ENCODE measurements at places on chromosomes 5 and 9. TPM values are rescaled to one million over a fixed set of nuclear protein-coding genes. Genes with fewer than 3 reads are reported as not detected.

SHISAL2B gene
- total RNA-seq, result not detected

C9orf43 gene
- total RNA-seq, result 0.54 TPM

C8G gene
- 1.8 TPM for total RNA-seq

HTR4 gene
- total RNA-seq, result not detected

SLC46A2 gene
- not detected for total RNA-seq

LCN12 gene
- total RNA-seq, result 3.1 TPM

TXNDC15 gene
- total RNA-seq, result 40.6 TPM

SLC6A7 gene
- total RNA-seq, result not detected

CDKN2B-AS1 gene
- 5.6 TPM for total RNA-seq

STPG3 gene
- not detected for total RNA-seq

MRPS27 gene
- total RNA-seq, result 63.4 TPM

SH3TC2 gene
- not detected for total RNA-seq

PROP1 gene
- total RNA-seq, result not detected

HK3 gene
- 0.21 TPM for total RNA-seq

GRCh38 chr5:37810311-37810710 is 29.5 kb downstream of the GDNF start:
- H3K4me3 ChIP-seq, result no peak overlapping the region
- DNase-seq, result no peak
- H3K27me3 ChIP-seq, result no peaks in the 10 kb centered on the region
- H3K27ac ChIP-seq, result no peak overlapping the region

DNA sequence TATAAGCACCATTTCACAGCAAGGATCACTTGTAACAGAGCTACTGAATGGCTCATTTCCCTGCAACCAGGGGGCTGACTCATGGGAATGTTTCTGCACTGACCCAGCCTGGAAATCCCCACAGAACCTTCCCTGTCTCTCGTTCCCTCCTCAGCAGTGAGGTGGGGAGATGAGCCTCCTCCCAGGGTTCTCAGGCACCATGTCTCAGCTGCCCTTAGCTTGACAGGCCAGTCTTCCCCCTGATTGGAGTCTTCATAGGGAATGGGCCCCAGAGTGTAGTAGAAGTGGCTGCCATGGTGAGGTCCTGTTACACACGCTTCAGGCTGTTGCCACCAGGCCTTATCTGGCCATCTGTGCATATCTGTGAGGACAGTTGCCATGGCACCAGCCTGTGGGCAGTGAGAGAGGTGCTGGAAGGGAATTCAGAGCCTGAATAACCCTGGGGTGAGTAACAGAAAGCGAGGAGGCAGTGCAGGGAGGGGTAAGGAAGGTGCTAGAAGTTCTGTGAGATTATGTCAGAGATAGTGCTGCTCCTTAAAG is 324.4 kb downstream of the ENC1 start:
- H3K4me3 ChIP-seq, result no peak overlapping the region
- no peaks in the 10 kb centered on the region for H3K36me3 ChIP-seq
- peaks cover 12% of the 10 kb centered on the region for H3K27me3 ChIP-seq
- no peaks in the 10 kb centered on the region for H3K4me1 ChIP-seq

DNA sequence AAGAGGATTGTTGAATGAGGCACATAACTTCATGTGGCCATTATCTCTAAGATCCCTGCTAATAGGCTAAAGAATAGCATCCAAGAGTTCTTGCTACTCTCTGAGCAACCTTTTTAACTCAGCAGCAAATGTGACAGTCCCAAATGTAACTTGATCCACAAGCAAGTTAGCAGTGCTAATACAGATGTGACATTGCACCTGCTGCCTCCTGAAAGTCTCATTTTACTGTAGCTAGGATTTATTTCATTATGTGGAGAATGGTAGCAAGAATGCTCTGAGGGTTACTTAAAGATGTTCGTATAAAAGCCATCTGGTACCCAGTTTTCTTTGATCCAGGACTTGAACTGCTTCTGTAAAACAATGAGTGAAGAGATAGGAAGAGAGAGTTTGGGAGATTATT is 45.8 kb downstream of the CDH10 start:
- no peaks in the 10 kb centered on the region for H3K27me3 ChIP-seq
- H3K4me3 ChIP-seq, result no peak overlapping the region
- no peaks in the 10 kb centered on the region for H3K36me3 ChIP-seq
- H3K27ac ChIP-seq, result no peak overlapping the region

DNA sequence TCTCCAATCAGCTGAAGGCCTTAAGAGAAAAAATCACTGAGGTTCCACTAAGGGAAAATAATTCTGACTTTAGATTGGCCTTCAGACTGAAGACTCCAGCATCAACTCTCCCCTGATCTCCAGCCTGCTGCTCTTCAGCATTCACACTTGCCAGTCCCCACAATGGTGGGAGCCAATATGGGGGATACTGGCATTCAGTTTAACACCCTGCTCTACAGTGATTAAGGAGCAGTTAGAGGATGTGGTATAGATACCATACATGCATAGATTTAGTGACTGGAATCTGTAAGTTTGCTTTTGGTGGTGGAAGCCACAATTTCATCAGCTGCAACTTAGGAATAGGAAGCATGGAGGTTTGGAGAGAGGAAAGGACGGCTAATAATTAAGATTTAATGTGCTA is 2017.7 kb upstream of the CDH6 start:
- DNase-seq, result no peak
- H3K4me1 ChIP-seq, result no peaks in the 10 kb centered on the region
- no peaks in the 10 kb centered on the region for H3K36me3 ChIP-seq

GRCh38 chr5:67192719-67193438 is 3.7 kb downstream of the CD180 start:
- H3K27ac ChIP-seq, result peak overlapping the region; percentile 28
- no peak overlapping the region for H3K4me3 ChIP-seq
- no peaks in the 10 kb centered on the region for H3K27me3 ChIP-seq
- no peak for DNase-seq

DNA sequence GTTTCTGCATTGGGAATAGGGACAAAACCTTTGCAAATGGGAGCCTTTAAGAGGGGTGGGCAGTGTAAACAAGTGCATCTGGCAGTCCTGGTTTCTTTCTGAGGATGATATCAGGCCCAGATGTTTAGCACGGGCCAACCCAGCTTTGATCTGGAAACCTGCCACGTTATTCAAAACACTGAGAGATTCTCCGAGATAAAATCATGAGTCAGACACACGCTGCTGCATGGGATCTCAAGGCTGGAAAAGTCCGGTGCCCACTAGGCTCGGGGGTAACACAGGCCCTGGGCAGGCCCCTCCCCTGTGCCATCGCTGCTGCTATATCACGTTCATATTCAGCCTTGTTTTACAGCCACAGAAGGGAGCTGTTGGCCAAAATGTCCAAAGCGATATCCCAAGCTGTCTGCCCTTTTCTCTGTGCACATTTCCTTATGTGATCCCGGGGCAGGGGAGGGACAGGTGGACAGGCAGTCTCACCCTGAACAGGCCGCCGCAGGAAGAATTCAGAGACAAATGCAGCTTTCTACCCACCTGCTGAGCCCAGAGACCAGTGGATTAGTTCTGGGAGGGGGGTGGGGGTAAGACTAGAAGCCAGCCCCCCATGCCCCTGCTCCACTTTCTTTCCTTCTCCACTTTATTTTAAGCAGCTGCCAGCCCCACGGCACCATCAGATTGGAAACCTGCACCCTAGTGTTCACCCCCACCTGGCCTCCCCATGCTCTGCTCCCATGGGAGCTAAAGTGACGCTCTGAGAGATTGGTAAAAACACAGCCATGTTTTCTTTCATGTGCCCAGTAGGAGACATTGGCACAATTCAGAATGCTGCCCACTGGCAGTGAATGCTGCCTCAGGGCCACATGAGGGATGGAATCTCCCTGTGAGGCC is 63.1 kb downstream of the TMOD1 start:
- H3K4me1 ChIP-seq, result peaks cover 3% of the 10 kb centered on the region
- peaks cover 10% of the 10 kb centered on the region for H3K27me3 ChIP-seq
- no peaks in the 10 kb centered on the region for H3K36me3 ChIP-seq
- H3K4me3 ChIP-seq, result no peak overlapping the region

DNA sequence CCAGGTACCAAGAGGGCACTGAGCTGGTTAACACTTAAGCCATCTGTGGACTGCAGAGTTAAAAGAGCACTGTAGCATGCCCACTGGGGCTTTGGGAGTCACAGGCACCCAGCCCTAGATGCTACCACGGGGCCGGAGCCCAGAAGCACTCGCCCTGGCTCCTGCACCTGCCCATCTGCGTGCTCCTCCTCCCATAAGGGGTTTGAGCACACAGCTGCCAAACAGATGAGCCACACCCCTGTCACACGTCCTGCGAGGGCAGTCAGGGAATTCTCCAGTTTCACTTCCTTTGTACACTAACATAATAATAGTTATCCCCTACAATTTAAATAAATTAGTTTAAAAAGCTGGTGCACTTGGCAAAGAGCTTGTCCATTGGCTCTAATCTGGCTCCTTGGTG is 4.5 kb upstream of the PCA3 start:
- H3K27me3 ChIP-seq, result no peaks in the 10 kb centered on the region
- H3K4me3 ChIP-seq, result no peak overlapping the region
- no peaks in the 10 kb centered on the region for H3K4me1 ChIP-seq

- no peak for DNase-seq
- no peak overlapping the region for H3K4me3 ChIP-seq
- H3K4me1 ChIP-seq, result no peaks in the 10 kb centered on the region
- H3K27me3 ChIP-seq, result no peaks in the 10 kb centered on the region
Measured at GRCh38 chr5:136236479-136237083, 43.6 kb upstream of the SMIM32 start.

DNA sequence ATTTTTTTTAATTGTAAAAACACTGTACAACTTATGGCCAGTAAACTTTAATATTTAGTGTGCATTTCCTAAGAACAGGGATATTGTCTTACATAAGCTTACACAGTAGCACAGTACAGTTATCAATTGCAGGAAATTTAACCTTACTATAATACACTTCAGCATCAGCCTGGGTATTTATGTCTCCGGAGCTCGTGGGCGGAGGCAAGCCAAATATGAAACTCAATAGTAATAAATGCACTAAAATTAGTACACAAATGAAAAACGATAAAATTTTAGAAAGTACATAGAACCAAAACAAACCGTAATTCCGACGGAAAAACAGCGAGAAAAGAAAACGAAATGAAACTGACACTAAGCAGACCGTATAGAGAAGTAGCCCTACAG is 91.2 kb downstream of the ANXA2R start:
- peak overlapping the region; percentile 84 for H3K4me3 ChIP-seq
- H3K27me3 ChIP-seq, result peaks cover 2% of the 10 kb centered on the region
- DNase-seq, result no peak
- peaks cover 46% of the 10 kb centered on the region for H3K4me1 ChIP-seq

DNA sequence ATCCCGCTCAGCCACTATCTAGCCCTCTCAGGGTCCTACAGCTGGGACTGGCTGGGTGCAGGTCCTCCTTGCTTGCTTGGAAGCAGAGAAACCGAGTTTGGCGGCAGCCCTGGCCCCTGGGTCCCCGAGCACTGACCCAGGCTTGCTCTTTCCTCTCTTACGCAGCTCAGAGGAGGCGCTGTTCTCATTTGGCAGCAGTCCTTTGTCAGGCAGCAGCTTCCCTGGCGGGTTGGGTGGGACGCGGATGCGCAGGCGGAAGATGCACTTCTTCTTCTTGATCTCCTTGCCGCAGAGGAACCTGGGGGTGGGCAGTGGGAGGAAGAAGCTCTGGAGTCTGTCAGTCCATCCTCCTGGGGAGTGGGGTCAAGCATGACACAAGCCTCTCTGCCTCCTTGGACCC is 14.5 kb downstream of the PHF19 start:
- DNase-seq, result no peak
- no peak overlapping the region for H3K27ac ChIP-seq

GRCh38 chr9:101268426-101268825 is 116.4 kb downstream of the BAAT start:
- H3K4me3 ChIP-seq, result no peak overlapping the region
- no peaks in the 10 kb centered on the region for H3K4me1 ChIP-seq
- H3K36me3 ChIP-seq, result no peaks in the 10 kb centered on the region
- no peak for DNase-seq

GRCh38 chr9:116285320-116285719 is 131.7 kb downstream of the PAPPA start:
- H3K36me3 ChIP-seq, result no peaks in the 10 kb centered on the region
- no peak overlapping the region for H3K27ac ChIP-seq
- no peaks in the 10 kb centered on the region for H3K27me3 ChIP-seq

DNA sequence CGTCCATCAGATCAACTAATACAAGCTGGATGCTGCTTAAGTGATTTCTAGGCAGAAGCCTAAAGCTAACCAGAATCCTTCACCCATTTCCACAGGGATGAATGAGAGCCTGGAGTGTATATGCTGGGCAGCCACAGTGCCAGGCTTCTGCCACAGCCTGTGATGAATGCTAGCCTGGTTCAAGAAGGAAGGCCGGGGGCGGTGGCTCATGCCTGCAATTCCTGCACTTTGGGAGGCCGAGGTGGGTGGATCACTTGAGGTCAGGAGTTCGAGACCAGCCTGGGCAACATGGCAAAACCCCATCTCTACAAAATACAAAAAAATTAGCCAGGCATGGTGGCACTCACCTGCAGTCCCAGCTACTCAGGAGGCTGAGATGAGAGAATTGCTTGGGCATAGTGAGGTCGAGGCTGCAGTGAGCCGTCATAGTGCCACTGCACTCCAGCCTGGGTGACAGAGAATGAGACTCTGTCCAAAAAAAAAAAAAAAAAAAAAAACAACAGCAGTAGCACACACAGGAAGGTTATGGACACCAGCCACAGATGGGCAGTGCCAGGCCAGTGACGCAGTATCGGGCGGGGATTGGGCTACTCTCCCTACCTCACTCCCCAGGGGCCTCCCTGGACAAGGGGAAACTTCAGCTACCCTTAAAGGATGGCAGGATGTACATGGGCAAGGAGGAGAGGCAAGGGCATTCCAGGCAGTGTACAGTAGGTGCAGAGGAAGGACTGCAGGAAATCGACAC is 23.1 kb upstream of the HMCN2 start:
- H3K4me1 ChIP-seq, result peaks cover 26% of the 10 kb centered on the region
- DNase-seq, result no peak
- H3K27me3 ChIP-seq, result no peaks in the 10 kb centered on the region
- no peaks in the 10 kb centered on the region for H3K36me3 ChIP-seq

- H3K36me3 ChIP-seq, result peaks cover 39% of the 10 kb centered on the region
- H3K4me3 ChIP-seq, result no peak overlapping the region
- H3K27me3 ChIP-seq, result no peaks in the 10 kb centered on the region
- H3K4me1 ChIP-seq, result peaks cover 2% of the 10 kb centered on the region
Measured at GRCh38 chr5:40634154-40634553, 45.6 kb upstream of the PTGER4 start.

GRCh38 chr9:124671861-124672260 is 99.2 kb downstream of the NR6A1 start:
- H3K27me3 ChIP-seq, result peaks cover 7% of the 10 kb centered on the region
- no peak overlapping the region for H3K27ac ChIP-seq
- no peak for DNase-seq
- peaks cover 3% of the 10 kb centered on the region for H3K36me3 ChIP-seq

Data from activated CD4-positive, alpha-beta T cell treated with anti-CD3 and anti-CD28 coated beads, Interleukin-2, amount 10 ng/mL, durations not matched to agents 7 days and 5 days (primary cell).